ENCODE measurements at places on chromosomes 1 and 21.

DNA sequence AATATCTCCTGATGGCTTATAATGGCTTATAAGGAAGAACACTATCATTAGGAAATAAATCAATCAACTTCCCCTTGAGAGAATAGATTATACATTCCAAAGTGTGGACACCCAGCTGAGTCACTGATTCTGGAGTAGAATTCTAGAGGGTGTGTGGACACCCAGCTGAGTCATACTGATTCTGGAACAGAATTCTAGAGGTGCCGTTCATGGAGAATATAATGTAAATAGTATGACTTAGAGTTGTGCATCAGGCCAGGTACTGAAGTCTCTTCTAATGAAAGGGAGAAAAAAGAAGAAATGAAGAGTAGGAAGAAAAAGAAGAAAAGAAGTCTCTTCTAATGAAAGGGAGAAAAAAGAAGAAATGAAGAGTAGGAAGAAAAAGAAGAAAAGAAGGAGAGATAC lies 2.4 kb upstream of the USP33 start:
- DNase-seq, result no peak

DNA sequence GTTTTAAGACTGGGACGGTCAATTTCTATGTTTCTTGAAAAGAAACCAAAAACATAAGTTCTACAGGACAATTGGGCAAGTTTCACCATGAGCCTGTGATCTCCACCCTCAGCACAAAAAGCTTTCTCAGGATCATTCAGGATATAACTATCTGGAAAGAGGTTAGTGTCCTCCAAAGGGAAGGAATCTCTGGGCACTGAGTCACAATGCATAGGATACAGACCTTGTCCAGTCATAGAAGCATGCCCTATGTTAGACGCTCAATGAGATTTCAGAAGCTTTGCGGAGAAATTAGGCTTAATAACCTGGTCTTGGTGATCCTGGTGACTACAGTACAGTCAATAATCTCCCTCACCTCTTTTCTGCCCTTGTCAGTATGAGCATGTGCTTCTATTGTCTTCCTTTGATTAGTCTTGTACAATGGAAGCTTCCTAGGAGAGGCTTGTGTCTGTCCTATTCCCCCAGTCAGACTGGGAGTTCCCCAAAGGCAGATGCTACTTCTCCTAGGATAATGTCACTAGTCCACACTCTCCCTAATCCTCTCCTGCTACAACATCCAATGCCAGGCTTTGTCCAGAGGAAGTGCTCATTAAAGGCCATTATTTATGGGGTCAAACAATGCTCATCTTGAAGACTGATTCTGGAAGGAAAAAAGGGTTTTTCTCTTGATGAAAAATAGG lies 97.4 kb downstream of the KCNH1 start:
- no peak for DNase-seq

- DNase-seq, result no peak
Observed at GRCh38 chr1:187985145-187985896, 1156.6 kb downstream of the PLA2G4A start.

- DNase-seq, result no peak
Observed at GRCh38 chr1:206508130-206508889, 979 bp downstream of the RASSF5 start.

DNA sequence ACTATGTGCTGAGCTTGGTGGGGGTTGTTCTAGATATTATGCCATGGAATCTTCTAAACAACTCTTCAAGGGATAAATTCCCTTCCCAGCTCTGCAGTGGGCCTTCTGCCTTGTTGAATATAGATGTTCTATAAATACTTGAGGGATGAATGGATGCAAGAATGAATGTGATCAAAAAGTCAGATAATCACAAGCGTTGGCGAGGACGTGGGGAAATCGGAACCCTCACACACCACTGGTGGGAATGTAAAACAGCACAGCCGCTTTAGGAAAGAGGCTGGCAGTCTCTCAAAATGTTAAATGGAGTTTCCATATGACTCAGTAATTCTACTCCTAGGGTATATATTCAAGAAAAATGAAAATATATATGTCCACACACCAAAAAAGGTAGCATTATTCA lies 19.0 kb downstream of the SDC3 start:
- DNase-seq, result no peak

- no peak for DNase-seq
Observed at GRCh38 chr1:116923421-116923820, 13.7 kb downstream of the PTGFRN start.

DNA sequence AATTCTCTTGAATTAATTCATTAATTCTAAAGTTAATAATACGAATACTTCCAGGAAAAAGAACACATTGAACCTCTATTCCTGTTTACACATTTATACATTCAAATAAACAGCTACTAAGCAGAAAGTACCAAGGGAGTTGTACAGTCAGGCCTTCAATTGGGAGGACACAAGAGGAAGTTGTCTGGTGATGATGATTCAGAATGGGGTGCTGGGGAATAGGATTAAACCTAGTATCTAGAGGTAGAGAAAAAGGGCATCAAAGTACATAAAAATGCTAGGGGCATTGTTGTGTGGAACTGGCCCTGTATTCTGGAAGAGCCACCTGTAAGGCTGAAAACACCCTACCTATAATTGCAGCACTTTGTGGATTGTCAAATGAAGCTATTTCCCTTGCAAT lies 71.7 kb upstream of the MROH9 start:
- no peak for DNase-seq

- no peak for DNase-seq
Observed at GRCh38 chr1:186977266-186977957, 148.7 kb downstream of the PLA2G4A start.

DNA sequence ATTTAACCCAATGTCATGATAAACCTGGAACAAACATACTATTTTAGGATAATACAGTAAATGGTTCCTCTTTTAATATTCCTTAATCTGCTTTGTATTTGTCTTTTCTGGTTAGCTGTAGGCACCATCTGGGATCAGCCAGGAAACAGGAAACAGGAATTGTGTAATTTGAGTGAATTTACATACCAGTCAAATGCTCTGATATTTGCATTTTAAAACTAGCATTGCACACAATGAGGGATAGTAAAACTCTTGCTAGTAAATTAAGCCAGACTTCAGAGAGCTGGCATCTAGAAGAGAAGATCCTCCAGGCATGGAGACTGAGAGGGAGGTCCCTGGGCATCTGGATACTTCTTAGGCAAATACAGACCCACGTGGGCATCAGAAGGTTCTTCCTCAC lies 103.5 kb downstream of the HMCN1 start:
- no peak for DNase-seq

DNA sequence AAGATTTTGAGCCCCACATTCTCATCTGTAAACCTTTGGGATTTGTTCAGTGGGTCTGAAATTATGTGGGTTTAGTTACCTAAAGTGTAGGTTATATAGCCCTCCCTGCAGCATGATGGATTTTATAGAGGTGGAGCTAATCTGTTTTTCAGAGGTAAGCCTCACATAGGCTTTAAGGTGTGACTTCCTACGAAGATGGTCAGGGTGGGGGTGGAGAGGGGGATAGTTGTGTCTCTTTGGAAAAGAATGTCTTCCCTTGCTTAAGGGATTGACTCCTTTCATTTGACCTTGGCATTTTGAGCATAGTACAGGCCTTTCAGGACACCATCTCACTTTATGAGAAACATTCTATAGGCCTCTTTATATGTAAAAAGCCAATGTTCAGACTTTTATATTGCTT lies 3.4 kb downstream of the CACHD1 start:
- DNase-seq, result no peak

DNA sequence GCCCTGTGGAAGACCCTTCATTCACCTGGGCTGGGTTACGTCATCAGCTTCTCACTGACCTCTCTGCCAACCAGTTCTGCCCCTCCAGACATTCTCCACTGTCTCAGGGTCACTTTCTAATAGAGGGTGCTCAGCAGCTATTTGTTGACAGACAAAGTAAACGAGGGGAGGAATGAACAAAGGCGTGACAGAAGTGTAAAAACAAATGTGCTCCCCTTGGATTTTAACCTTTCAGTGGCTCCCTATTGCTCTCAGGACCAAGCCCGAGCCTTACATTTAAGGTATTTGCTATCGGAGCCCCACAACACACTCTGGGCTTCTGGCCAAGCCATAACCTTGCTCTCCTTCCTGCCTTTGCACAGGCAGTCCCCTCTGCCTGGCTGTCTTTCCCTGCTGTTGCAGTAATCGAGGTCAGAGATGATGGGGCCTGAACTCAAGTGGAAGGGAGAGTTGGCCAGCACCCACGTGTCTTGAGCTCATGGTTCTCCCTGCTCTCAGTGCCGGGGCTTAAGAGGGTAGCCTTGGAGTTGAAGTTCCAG lies 9.3 kb upstream of the MARCKSL1 start:
- DNase-seq, result no peak

- DNase-seq, result no peak
Observed at GRCh38 chr1:28110555-28110954, 22.1 kb upstream of the EYA3 start.

GRCh38 chr1:230031131-230031530 lies 35.9 kb upstream of the GALNT2 start:
- no peak for DNase-seq

DNA sequence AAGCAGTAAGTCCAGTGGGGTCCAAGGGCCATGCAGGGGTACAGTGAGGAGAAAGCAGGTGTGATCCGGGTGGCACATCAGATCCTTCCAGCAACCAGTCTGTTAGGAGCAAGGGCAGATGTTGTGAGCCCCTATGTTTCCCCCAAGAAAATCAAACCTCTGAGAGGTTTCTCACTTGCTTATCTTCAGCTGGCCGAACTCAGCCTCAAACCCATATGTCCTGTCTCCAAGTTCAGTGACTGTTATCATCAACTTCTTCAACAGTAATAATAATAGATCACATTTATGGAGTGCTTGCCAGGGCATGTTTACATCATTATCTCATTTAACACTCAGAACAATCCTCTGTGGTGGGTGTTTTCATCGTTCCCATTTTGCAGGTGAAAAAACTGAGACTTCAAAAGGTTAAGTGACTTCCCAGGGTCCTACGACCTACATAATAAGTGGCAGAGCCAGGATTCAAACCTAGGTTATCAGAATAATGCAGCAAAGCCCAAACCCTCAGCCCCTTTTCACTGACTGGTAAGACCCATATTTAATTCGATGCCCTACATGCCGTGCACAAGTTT lies 3.3 kb downstream of the CAPN2 start:
- no peak for DNase-seq

DNA sequence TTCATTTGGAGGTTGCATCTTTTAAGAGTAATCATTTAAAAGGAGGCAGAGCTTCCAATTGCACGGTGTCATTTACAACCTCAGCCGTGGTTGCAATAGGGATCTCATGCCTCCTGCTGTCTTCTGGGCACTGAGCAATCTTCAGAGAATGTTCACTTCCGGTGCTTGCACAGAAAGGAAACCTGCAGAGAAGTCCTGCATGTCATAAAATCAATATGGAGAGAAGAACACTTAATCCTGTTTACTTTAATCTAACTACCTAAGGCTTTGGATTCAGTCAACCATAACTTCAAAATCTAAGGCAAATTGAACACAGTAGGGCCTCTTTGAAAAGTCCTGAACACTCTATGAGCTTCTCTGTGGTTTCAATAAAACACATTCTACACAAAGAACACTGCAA lies 11.3 kb upstream of the MAP10 start:
- no peak for DNase-seq

GRCh38 chr1:157142201-157142600 lies 4.0 kb upstream of the ETV3 start:
- DNase-seq, result no peak

- DNase-seq, result no peak
Observed at GRCh38 chr1:233617025-233617424, 3.1 kb downstream of the KCNK1 start.

DNA sequence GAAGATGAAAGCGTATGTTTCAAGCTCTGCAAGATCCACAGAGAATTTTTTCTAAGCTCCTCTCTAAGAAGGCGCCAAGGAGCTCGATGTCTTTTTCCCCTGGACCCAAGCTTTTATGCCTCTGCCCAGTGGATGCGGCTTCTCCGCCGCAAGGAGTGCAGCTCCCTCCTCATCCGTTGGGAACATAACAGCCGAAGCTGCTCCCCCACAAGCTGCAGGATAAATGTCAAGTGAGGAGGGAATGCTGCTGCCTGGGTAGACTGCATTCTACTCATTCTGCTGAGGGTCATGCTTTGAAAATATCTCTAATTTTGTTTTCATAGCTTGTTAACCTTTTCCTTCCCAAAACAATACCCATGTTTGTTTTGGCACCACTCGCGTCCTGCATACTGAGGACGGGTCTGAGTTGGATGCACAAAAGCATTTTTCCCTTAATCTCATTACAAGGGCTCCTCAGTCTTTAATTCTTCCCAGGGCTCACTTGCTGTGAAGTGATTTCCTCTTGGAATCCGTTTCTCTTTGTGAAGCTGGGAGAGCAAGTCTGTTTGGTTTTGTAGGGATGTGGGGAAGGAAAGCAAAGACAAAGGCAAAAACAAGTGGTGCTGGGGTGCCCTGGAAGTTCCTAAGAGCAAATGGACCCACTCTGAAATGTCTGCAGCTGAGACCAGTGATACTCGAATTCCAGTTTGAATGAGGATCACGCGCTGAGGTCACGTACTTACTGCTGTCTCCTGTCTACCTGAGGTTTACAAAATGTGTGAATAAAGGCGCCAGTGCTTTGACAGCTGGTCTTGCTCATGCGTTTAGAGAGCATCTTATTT lies 134.0 kb upstream of the IRF2BP2 start:
- DNase-seq, result no peak

DNA sequence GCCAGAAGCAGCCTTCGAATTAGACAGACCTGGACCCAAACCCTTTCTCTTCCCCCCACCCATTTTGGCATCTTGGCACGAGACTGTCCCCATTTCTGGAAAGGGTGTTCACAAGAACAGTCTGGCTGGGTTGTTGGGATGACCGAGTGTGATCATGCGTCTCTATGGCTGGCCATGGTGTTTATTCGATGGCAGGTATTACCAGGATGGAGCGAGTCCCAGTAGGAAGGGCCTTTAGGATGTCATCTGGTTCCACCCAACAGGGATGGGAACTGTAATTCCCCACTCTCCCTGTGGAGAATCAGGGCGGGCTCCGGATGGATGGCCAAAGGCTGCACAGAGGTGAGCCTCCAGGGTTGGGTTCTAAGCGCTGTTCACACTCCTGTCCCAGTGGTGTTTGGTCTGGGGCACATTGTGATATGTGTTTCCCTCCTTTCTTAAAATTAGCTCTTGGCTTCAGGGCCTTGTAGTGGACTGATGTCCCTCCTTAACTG lies 33.4 kb upstream of the ATP5PO start:
- no peak for DNase-seq

DNA sequence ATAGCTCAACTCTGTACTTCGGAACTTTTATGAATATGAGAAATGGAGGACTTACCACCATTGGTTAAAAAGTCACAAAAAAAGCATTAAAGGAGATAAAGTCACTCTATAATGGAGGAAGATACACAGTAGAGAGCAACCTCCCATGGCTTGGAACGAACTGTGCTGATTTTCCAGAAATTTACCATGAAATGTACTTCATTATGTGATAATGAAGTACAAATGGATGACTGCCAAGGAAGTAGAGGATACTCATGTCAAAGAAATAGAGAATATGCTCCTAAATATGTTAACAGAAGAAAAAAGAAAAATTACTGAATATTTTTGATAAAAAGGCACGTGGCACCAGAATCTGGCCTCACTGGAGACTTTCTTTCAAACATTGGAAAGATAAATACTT lies 23.6 kb upstream of the PLA2G2E start:
- no peak for DNase-seq

- DNase-seq, result no peak
Observed at GRCh38 chr1:201011616-201012015, 11.9 kb downstream of the KIF21B start.

Data from memory B cell (primary cell).